Activated naive CD4-positive, alpha-beta T cell treated with anti-CD3 and anti-CD28 coated beads, Interleukin-2, amount 50 U/mL, for 72 hours (primary cell): ENCODE measurements at places on chromosomes 3 and 15. TPM values are rescaled to one million over a fixed set of nuclear protein-coding genes. Genes with fewer than 3 reads are reported as not detected.

Gene TRA2B
- 269 TPM for total RNA-seq

Gene IQCF5
- total RNA-seq: not detected

- peak; percentile 4 for DNase-seq
These were observed 52.9 kb downstream of the PGBD4 start for GRCh38 chr15:34154725-34155204.

DNA sequence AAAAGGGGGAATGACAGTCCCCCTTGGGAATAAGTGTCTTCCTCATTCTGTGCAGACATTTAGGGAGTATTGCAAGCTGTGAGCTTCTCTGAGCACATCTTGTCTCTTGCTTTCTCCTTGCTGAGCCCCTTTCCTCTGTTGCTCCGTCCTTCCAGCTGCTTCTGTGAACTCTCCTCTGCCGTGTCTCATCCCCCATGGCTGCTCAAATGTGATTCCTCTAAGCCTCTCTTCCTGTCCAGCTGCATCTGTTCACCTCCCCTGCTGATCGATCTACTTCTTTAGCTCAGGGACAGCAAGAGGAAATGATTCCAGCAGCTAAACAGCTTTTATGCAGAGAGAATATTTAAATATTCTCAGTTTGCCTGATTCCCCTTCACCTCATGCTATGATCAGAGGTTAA, 328.0 kb upstream of the DNAJC19 start:
- no peak for DNase-seq

GRCh38 chr3:80338366-80338765, 570.6 kb upstream of the ROBO1 start:
- DNase-seq: no peak

DNA sequence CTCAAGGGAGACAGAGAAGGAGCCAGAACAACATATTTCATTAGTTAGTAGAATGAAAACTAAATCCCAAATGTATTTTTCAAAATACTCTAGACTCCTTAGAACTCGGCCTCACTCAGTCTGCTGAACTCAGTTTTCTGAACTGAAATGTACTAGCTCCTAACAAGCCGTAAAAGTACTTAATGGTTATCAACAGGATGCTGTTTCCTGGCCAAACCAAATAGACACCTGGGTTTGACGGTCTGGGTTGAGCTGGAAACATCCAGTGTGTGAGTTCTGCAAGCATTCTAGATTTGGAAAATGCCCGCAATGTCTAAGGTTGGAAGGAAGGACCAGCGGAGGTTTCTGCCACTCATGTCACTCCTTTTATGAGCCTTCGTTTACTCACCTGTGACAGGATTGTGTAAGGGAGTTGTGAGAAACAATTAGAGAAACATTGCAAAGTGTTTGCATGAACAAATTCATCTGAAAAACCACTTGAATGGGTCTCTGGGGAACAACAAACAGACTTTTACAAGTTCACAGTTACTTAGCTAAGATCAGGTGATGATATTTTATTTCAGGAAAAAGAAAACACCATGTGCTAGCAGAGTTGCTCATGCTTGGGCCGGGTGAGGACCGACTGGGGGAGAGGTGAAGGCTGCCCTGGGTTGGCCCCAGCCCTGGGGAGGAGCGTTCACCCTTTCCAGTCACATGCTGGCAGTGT, 151.0 kb downstream of the ALDH1A2 start:
- no peak for DNase-seq

- no peak for DNase-seq
These were observed 23.1 kb upstream of the CDCP1 start for GRCh38 chr3:45169125-45169904.

- no peak for DNase-seq
These were observed 130.0 kb downstream of the DMXL2 start for GRCh38 chr15:51492528-51492927.

DNA sequence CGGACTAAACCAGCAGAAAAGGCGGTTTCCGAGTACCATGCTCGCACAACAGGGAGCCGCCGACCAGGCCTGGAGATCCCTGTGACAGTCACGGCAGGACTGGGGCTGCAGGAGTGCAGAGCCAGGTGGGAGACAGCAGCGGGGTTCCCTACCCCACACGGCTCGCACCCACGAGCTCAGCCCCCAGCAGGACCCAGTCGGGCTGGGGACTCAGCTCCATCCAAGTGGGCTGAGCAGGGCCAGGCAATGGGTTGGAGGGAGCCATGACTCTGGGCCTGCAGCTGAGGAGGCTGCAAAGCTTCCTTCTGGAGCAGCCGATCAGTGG, 15.8 kb downstream of the XXYLT1 start:
- no peak for DNase-seq

DNA sequence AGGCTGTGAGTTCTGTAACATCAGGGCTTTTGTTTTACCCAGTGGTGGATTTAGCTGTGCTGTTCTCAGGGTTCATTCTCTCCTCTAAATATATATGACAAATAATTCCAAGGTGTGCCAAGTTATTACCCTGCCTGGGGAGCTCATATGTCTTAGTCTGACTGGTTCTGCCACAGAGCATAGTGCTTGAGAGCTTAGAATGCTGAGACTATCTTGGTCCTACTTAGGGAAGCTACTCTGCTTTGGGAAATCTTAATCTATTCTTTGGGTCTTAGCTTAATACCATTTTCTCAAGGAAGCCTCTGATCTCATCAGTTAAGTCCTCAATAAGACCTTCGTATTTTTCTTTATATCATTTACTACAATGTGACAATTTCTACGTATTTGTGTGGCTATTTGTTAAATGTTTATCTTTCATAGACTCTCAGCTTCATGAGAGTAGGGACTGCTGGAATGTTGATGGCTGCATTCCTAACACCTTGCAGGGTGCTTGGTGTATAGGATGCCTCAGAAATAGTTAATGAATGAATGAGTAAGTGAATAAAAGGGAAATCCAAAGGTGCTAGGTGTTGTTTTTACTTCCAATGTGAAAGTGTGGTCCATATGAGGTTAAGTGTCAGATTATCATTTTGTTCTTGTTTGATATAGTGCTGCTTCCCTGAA, 1.8 kb downstream of the OTOL1 start:
- DNase-seq: no peak

- no peak for DNase-seq
These were observed 129.4 kb downstream of the PLD1 start for GRCh38 chr3:171680726-171681411.

DNA sequence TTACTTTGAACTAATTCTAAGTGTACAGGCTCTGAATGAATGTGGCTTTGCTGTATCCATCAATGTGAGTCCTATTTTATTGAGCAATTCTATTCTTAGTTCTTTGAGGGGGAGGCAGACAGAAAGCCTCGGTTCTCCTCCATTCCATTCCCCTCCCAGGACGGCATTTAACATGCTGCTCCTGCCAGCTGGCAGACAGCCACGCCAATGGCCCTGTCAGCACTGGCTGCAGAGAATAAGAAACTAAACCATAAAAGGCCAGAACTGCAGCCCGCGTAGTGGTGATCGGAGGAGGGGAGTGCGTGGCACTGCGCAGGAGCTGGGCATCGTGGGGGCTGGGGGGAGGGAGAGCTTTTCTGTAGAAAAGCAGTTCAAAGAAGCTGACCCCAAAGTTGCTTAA, 76.0 kb upstream of the HACD2 start:
- no peak for DNase-seq
